ENCODE measurements at places on chromosomes 6 and 20. TPM values are rescaled to one million over a fixed set of nuclear protein-coding genes. Genes with fewer than 3 reads are reported as not detected.

- DNase-seq, result peak; percentile 5
Measured at GRCh38 chr6:55578537-55579363, at the start of gene HMGCLL1. HMGCLL1 (minus strand) TSS chr6:55579192; CDS start chr6:55579055, 137 bp downstream.

DNA sequence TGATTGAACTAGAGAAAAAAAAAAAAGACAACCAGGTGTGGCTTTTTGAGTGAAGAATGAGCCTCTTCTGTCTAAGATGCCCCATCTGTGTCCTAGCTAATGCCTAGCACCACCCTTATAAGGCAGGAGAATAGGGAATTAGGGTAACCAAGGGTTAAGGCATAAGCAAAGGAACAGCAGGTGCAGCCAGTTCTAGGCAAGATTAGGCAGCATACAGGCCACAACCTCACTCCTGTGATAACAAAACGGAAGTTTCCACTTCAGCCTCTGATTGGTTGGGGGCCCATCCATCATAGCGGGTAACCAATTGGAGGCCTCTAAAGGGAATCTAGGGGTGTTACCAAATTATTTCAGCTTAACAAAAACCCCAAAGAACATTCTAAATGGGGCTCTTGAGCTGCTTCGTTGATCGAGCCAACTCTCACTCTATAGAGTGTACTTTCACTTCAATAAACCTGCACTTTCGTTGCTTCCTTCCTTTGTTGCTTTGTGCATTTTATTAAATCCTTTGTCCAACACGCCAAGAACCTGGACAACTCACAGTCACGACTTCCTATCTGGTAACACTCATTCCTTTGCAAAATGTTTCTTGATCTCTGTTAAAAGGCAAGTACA, 61.9 kb upstream of the TAGAP start:
- DNase-seq, result peak; percentile 55

The NUP153 gene
- total RNA-seq, result 51.0 TPM

DNA sequence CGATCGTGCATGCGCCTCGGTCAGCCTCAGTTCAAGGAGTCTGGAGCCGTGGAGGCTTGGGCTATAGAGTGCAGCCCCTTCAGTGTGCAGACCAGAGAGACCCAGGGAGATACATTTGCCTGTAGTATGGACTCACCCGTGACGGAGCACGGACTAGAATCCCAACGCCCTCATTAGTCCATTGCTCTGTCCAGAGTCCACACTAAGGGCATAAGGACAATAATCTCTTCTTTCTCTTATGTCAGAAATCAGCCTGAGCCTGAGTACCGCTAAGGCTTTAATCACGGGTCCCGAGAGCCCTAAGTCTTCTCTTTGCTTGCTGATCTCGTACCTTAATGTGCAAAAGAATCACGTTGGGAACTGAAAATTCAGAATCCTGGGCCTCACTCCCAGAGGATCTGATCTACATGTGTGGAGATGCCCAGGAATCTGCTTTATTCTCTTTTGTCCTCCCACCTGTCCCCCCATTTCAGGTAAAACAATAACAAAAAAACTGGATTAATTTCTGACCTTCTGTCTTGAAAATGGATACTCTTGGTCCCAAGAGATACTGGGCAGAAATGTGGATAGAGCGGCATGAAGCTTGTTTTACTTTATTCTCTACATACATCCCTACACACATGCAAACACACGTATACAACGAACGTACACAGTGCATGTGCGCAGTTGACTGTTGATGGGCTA, 671 bp downstream of the BPHL start:
- no peak for DNase-seq

DNA sequence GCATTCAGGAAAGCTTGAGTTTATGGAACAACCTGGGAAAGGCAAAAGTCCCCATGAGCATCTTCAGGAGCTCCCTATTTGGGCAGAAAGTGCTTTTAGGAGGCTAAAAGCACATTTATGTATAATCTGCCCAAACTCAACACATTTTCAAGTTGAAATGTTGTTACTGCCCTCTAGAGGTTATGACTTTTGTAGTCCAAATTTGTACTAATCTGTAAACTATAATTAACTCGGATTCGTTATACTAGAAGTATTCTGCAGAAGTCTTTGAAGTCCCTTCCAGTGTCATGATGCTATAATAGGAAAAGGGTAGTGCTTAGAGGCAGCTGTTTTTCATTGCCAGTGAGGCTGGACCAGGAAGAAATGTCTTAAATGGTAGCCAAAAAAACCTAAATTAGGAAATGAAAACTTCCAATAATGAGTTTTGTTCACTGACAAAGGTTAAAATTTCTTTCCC, 44.8 kb upstream of the EMILIN3 start:
- DNase-seq, result peak; percentile 48

The SNAI1 gene
- 14.5 TPM for total RNA-seq

The MYH7B gene
- not detected for total RNA-seq

DNA sequence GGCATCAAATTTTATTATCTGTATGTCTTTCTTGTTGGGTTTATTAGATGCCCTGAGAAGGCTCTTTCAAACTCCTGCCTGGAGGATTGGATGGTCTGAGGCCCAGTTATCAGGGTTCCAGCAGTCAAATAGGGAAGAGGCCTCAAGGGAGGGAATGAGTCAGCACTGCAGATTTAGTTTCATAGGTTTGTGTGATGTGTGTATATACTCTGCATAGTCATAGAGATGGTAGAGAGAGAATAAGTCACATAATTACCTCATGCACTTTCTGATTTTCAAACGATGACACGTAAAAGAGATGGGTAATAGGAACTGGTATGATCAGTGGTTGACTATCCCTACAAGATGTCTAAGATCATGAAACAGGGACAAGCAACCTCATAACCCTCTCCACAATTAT, 82.1 kb downstream of the ADAT2 start:
- DNase-seq, result no peak

DNA sequence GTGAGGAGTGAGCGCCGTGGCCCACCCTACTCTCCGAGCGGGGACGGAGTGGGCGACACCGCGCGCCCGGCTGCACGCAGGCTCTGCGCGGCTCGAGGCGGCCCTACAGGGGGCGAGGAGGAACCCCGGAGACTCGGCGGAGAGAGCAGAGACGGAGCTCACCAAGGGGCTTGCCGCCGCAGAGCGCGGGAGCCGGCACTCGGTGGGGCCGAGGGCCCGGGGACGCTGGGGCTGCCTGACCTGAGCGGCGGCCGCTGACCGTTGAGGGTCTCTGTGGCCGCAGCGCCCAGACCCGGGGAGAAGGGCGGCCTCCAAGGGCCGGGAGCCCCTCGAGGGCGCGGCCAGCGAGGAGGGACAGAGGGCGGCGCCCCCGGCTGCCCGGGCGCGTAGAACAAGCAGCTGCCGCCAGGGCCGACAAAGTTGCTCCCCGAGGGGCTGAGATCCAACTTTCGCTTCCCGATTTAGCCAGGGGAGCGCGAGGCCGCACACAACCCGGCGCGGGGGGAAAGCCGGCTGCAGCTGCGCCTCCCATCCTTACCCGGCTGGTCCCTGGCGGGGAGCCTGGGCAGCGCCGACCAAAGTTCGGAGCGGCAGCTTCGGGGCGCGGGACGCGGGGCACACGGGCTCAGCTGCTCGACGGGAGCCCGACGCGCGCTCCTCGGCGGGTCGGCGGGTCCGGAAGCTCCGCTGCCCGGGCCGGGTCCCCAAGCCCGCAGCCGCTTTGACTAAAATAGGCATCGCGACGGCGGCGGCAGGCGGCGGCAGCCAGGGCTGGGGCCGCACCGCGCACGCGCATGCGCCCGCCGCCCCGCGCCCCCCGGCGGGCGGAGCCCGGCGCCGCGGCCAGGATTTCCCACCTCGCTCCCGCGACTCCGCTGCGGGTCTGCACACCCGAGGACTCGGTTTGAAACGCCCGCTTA, 43.1 kb downstream of the POPDC3 start:
- DNase-seq, result peak; percentile 55

The RAD21L1 gene
- not detected for total RNA-seq

- DNase-seq, result peak; percentile 11
Measured at GRCh38 chr6:2061880-2062279, 183.5 kb downstream of the GMDS start.

- no peak for DNase-seq
Measured at GRCh38 chr20:50230871-50231560, 40.4 kb downstream of the CEBPB start.

The PAX1 gene
- not detected for total RNA-seq

- no peak for DNase-seq
Measured at GRCh38 chr6:89439014-89439413, 6.1 kb downstream of the ANKRD6 start.

The BICRAL gene
- 7.1 TPM for total RNA-seq

The TRAM2 gene
- 85.9 TPM for total RNA-seq

DNA sequence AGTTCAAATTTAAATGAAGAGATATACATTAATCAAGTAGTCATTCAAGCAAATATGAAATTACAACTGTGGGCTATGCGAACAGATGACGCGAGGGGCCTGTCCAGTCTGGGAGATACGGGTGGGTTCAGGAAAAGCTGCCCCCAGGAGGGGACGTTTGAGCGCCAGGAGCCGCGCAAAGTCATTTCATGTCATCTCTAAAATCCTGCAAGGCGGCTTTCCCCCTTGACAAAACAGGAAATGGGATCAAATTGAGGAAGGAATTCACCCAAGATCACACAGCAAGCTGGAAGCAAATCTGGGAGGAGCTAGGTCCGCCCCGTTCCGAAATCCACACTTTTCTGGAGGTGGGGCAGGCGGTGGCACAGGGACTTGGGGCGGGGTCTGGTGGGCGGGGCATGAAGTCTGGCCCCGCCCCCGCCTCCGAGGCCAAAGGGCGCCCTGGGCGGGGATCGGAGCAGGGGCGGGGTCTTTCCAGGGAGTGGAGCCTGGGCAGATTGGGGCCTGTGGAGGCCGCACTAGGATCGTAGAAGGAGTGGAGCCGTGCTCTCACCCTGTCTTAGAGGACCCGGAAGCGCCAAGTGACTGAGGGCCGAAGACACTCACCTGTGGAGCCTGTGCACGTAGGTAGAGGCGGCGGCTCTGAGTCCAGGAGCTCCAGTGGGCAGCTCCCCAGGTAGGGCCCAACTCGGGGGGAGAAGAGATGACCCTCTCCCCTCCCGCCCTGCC, at the start of gene LPIN3:
Gene LPIN3 (plus strand): TSS at position 495 of the 729 bp plus-strand sequence. CDS start 4,983 bp downstream, outside the sequence.
- peak; percentile 47 for DNase-seq

The MOG gene
- not detected for total RNA-seq

The GRIK2 gene
- total RNA-seq, result not detected

- peak; percentile 63 for DNase-seq
Measured at GRCh38 chr6:139037490-139037889, 8.9 kb downstream of the ABRACL start.

The PREX1 gene
- 72.9 TPM for total RNA-seq

The HLA-DPA1 gene
- not detected for total RNA-seq

DNA sequence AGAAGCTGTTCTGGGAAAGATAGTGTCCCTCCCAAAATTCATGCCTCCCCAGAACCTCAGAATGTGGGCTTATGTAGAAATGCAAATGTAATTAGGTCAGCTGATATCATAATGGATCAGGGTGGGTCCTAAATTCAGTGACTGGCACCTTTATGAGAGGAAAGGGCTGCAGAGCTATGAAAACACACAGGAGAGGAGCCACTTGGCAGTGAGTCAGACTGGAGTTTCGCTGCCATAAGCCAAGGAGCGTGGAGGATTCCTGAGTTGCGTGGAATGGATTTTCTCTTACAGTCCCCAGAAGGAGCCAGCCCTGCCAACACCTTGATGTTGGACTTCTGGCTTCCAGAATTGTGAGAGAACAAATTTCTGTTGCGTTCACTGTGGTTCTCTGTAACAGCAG, 249.8 kb upstream of the PMEPA1 start:
- no peak for DNase-seq

DNA sequence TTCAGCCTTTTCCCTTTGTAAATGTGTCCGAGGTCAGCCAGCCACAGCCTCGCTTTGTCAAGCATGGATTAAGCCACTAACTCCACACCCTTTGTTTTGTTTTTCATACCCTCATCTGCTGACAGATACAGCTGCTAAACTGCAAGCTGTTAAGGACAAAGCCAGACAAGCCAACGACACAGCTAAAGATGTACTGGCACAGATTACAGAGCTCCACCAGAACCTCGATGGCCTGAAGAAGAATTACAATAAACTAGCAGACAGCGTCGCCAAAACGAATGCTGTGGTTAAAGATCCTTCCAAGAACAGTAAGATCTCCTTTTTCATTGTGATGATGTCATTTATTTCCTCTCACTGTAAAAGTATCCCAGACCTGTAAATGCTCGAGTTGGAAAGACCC, 269.3 kb downstream of the ARHGAP18 start:
- peak; percentile 3 for DNase-seq

The TNFRSF6B gene
- total RNA-seq, result 0.69 TPM

The DEFB132 gene
- total RNA-seq, result not detected

The NKAIN2 gene
- not detected for total RNA-seq

GRCh38 chr6:44495036-44495901, 107.8 kb downstream of the CDC5L start:
- no peak for DNase-seq

DNA sequence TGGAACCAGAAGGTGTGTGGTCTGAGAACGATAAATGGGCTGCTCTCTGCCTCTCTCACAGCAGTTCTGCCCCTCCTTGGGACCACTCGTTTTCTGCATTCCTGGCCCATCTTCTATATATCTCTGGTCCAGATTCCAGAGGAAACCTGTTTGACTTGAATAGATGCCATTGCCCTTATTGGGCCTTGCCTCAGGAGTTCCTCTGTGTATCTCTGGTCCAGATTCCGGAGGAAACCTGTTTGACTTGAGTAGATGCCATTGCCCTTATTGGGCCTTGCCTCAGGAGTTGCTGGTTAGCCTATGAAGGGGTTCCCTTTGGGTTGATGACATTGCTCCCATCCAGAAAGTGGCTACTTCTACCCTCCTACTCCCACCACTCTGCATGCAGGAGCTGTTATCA, 189.4 kb downstream of the SLC16A10 start:
- DNase-seq, result no peak

The WFDC12 gene
- not detected for total RNA-seq

DNA sequence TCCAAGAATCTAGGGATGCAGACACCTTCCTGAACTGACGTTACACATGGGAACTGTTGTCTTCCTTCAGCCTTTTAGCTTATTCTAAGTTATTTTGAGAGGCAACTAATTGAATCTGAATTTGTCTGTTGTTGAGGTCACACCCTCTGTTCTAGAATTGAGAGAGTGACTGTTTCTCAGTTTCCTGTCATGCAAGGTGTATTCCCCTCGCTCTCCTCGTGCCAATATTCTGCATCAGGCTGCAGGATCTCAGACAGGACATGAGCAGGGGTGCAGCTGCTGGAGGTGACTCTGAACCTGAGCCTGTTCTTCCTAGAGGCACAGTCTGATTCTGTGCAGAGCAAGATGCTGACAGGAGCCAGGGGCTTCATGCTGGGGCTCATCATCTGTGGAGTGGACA, 52.5 kb downstream of the HLA-DPB1 start:
- DNase-seq, result no peak
